ENCODE measurements at places on chromosomes 12 and 14.
A peak's percentile ranks its signal among the peaks of the same experiment; 100 is the strongest.

DNA sequence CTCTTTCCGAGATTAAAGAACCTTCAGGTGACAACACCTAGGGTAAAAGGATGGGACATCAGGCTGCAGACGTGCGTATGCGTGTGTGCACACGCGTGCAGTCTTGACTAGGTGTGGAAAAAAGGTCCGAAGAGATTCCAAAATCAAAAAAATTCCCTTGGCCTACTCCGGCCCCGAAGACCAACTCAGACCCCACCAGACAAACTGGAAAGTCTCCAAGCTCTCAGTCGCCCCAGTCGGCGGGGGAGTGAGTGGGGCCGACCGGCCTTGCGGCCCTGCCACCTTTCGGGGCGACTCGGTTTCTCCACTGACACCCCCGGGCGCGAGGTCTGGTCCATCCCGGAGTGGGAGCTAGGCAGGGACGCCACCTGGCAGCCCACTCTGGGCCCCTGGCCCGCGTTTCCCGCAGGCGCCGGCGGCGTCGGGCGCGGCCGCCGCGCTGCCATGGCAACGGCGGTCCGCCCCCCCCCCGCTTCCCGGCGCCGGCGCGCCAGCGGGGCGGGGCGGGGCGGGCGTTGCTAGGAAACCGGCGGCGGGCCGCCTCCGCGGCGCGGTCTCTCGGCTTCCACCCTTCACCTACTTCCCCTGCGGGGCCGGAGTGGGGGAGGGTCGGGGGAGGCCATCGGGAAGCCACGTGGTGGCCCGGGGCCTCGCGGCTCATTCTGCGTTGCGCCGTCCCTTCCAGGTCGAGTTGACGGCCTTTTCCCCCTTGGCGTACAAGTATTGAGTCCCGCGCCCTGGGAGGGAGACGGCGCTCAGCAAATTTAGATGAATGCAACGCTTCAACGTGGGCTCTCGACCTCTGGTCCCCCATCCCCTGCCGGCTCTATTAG is 253.1 kb downstream of the EFCAB11 start:
- DNase-seq, result peak; percentile 88

DNA sequence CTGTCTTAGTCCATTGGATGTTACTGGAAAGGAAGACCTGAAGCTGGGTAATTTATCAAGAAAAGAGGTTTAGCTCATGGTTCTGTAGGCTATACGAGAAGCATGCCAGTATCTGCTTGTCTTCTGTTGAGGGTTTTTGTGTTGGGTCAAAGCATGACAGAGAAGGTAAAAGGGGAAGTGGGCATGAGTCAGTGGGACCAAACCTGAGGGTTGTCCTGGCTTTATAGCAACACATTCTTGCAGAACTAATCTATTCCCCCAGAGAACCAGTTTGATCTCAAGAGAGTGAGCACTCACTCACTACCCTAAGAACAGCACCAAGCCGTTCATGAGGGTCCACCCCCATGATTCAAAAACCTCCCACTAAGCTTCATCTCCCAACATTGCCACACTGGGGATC is 19.0 kb upstream of the KRAS start:
- no peak for DNase-seq

- DNase-seq, result no peak
Observed at GRCh38 chr12:26010293-26010821, 51.9 kb downstream of the RASSF8 start.

DNA sequence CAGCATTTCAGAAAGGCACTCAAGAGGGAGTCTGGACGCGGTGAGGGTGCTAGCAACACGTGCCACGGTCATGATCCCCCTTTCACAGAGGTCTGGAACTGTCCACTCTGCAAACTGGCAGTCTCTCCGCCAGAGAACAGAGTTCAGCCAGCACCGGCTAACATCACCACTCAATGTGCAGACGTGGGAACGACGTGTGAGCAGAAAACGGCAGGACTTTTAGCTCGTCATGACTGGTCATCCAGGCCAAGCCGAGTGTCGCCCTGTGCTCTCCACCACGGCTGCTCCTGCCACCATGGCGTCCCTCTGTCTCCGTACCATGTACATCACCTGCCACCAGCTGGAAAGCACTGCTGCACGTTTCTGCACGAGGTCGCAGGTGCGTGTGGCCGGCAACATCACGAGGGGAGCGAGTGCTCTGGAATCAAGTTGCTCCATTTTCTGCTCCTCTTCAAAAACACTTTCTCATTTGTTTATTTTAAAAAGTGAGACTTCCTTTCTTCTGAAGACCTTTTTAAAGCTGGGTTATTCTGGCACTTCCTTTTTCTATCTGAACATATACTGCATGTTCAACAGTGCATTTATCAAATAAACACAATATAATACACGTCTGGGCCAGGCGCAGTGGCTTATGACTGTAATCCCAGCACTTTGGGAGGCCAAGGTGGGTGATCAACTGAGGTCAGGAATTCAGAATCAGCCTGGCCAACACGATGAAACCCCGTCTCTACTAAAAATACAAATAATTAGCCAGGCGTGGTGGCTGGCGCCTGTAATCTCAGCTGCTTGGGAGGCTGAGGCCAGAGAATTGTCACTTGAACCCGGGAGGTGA is 28.0 kb downstream of the SLC15A4 start:
- no peak for DNase-seq

DNA sequence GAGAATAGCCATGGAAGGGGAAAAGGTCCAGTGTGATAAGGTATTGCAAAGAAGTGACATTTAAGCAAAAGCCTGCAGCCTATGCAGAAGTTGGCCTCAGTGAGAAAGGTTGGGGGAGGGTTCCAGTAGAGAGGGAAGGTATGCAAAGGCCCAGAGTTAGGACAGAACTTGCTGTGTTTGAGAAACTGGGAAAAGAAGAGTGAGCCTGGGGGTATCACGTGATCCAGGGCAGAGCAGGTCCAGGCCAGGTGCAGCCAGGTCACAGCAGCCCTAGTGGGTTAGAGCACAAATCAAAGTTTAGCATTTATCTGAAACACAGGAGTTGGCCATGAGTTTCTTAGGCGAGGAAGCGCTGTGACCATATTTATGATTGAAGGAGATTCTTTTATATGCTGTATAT is 1.6 kb downstream of the SERPINA5 start:
- DNase-seq, result no peak

GRCh38 chr14:94123868-94124267 is 5.5 kb downstream of the IFI27L2 start:
- no peak for DNase-seq

DNA sequence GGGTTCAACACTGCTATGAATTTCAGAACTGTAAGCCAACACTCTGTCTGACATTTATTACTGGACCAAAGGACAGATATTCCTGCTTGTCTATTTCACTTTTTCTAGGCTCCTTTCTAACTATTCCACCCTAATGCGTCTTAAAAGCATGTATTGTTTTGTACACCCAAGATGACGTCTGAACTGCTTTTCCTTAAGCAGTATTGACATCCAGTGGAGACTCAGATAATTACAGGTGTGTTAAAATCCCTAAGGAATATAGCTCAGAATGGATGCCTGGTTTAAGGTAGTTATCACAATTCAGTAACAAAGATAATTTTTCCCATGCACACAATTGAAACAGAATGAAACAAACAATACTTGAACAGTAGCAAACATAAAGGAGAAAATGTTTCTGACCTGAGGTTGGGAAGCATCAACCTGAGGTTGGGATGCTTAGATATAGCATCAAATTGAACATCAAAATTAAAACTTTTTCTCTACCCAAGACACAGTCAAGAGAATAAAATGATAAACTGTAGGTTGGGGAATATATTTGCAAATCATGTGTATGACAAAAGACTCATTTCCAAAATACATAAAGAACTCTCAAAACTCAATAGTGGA is 93.7 kb upstream of the PTPRR start:
- DNase-seq, result no peak
